HCT116 (cell line): ENCODE measurements at places on chromosomes 5 and 9. TPM values are rescaled to one million over a fixed set of nuclear protein-coding genes. Genes with fewer than 3 reads are reported as not detected.

- no peak overlapping the region for H3K4me3 ChIP-seq
- H3K4me1 ChIP-seq: no peaks in the 10 kb centered on the region
- peaks cover 5% of the 10 kb centered on the region; the same call in 1 of the 2 replicates for H3K27me3 ChIP-seq
- H3K36me3 ChIP-seq: no peaks in the 10 kb centered on the region
Observed at GRCh38 chr9:71210326-71210725, 88.9 kb upstream of the TRPM3 start.

DNA sequence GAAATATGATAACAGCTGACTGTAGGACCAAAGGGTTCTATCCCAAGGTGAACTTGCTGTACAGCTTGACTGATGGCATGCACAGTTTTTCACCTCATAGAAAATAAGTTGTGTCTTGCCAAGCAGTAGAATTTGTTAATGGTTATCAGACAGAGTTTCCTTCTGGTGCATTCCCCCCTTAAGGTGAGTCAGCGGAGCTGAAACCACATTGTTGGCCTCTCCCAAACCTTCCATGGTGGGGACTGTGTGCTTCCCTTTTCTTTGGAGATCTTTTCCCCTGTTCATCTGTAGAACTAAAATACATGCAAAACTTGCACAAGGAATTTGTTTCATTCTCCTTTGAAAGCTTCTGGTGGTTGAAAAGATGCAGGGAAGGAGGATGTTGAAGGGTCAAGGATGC is 179.8 kb downstream of the FGF1 start:
- no peaks in the 10 kb centered on the region for H3K27me3 ChIP-seq
- no peaks in the 10 kb centered on the region for H3K36me3 ChIP-seq
- no peak for DNase-seq
- H3K27ac ChIP-seq: no peak overlapping the region
- H3K4me1 ChIP-seq: peaks cover 8% of the 10 kb centered on the region

The STPG3 gene
- total RNA-seq: not detected

GRCh38 chr9:107946364-107947141 is 457.0 kb upstream of the KLF4 start:
- no peak for DNase-seq
- peaks cover 10% of the 10 kb centered on the region; the same call in 1 of the 2 replicates for H3K4me1 ChIP-seq
- no peak overlapping the region for H3K4me3 ChIP-seq
- no peaks in the 10 kb centered on the region for H3K27me3 ChIP-seq
- H3K36me3 ChIP-seq: no peaks in the 10 kb centered on the region

GRCh38 chr5:74394528-74394915 is 246.0 kb downstream of the ENC1 start:
- H3K36me3 ChIP-seq: no peaks in the 10 kb centered on the region
- no peak overlapping the region for H3K27ac ChIP-seq
- H3K27me3 ChIP-seq: no peaks in the 10 kb centered on the region

GRCh38 chr5:45596320-45596719 is 99.9 kb downstream of the HCN1 start:
- H3K4me1 ChIP-seq: no peaks in the 10 kb centered on the region
- no peaks in the 10 kb centered on the region for H3K36me3 ChIP-seq
- DNase-seq: no peak
- H3K27me3 ChIP-seq: no peaks in the 10 kb centered on the region
- no peak overlapping the region for H3K4me3 ChIP-seq

DNA sequence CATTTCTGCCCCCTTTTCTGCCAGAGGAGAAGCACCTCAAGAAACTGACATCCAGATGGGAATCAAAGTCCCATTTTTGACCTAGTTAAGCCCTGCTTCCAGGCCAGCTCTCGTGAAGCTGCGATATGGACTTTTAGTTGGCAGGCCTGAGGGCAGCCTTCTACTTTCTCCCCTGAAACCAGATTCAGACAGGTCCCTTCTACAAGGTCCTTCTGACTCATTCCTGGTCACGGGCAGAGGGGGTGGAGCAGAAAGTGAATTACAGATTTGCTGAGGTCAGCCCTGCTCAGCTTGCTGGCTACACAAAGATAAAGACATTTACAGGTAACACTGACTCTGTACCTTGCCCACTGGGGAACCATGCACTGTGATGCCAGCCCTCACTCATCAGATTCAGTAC is 52.8 kb upstream of the TUT7 start:
- H3K27me3 ChIP-seq: no peaks in the 10 kb centered on the region
- peaks cover 20% of the 10 kb centered on the region for H3K4me1 ChIP-seq
- H3K4me3 ChIP-seq: no peak overlapping the region
- H3K36me3 ChIP-seq: no peaks in the 10 kb centered on the region

DNA sequence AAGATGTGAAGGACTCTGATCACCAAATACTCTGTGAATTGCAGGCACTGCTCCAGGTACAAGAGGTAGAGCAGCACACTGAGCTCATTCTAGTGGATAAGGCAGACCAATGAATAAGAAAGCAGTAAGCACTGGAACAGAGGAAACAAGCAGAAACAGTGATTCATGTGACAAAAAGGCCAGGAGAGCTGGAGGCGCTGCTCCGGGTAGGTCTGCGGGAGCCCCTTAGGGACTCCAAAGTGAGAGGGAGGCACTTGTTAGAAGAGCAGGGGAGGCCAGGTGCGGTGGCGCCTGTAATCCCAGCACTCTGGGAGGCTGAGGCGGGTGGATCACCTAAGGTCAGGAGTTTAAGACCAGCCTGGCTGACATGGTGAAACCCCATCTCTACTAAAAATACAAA is 231.6 kb upstream of the NFIL3 start:
- H3K4me3 ChIP-seq: no peak overlapping the region
- H3K36me3 ChIP-seq: no peaks in the 10 kb centered on the region
- H3K4me1 ChIP-seq: no peaks in the 10 kb centered on the region
- H3K27ac ChIP-seq: no peak overlapping the region
- no peaks in the 10 kb centered on the region for H3K27me3 ChIP-seq

The POMT1 gene
- total RNA-seq: 21.4 TPM

GRCh38 chr9:135600296-135600817 is 38.8 kb downstream of the PAEP start:
- peaks cover 6% of the 10 kb centered on the region; the same call in 1 of the 2 replicates for H3K27me3 ChIP-seq
- no peaks in the 10 kb centered on the region; the same call in 1 of the 2 replicates for H3K4me1 ChIP-seq
- no peak overlapping the region for H3K27ac ChIP-seq
- no peaks in the 10 kb centered on the region for H3K36me3 ChIP-seq
- no peak for DNase-seq
- no peak overlapping the region for H3K4me3 ChIP-seq

DNA sequence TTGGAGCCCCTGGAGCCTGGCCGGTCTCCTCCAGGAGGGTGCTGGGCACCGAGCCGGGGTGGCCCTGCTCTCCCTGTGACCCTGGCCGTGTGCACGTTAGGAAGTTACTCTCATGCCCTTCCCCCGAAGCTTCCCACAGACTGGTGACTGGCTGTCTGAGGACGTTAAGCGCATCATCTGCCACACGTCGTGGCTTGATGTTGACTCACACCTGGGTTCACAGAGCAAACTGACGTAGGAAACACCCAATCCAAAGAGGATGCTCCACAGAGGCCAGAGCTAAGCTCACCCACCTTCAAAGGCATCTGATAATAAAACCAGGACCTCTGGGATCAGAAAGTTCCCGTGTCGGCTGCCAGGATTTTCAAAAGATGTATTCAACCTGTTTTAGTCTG is 152.9 kb upstream of the PHYKPL start:
- DNase-seq: no peak
- H3K4me3 ChIP-seq: no peak overlapping the region
- no peaks in the 10 kb centered on the region for H3K36me3 ChIP-seq
- peaks cover 23% of the 10 kb centered on the region for H3K27me3 ChIP-seq

DNA sequence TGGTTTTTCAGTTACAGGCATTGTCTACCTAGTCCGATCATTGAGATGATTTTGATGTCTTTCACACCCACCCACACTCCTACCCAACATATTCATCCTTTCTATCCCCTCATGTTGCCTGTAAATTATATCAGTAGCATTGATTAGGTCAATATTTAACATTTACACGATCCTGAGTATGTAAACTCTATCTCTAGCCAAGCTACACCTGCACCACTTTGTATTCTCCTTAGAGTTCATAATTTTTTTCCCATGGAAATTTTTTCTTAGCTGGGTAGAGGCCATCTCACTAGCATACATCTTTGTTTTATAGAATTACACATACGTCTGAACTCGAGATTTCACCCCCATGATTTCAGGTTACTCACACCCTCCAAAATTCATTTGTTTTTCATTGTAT is 30.6 kb downstream of the GCNT4 start:
- peaks cover 3% of the 10 kb centered on the region; the same call in 1 of the 2 replicates for H3K4me1 ChIP-seq
- H3K27me3 ChIP-seq: no peaks in the 10 kb centered on the region
- H3K4me3 ChIP-seq: no peak overlapping the region
- no peaks in the 10 kb centered on the region for H3K36me3 ChIP-seq

- no peak overlapping the region for H3K4me3 ChIP-seq
- no peak for DNase-seq
Observed at GRCh38 chr9:86732514-86733171, 214.7 kb downstream of the GAS1 start.

DNA sequence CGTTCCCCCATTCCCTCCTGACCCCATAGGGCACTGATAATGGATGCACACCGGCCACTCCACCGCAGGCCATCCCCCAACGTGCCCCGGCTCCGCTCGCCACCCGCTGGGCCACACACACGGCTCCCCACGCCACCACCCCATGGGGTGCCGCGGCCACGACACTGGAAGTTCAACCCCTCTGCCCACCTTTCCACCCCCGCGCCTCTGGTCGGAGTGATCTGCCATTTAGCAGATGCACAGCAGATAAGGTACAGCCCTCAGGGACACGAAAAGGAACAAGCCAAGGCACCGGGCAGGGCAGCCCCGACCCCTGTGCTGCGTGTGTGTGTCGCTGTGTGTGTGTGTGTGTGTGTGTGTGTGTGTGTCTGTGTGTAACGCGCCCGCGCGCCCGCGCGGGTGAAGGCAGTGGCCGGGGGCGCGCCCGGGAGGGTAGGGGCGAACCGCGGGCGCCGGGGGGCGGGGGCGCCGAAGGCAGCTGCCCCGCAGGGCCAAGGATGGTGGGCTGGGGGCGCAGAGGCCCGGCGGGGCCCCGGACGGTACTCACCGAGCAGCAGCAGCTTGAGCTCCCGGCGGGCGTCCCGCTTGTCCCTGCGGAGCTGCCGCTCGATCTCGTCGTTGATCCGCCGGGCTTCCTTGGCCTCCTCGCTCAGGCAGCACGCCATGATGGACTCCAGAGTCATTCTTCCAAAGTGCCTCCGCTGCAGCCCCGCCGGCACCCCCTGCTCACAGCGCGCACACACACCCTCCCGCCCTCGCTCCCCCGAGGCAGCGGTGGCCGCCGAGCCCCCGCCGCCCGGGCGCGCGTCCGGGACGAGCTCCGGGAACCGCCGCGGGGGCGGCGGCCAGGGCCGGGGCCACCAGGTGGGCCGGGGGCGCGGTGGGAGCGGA is 813 bp downstream of the GNAQ start:
- no peak for DNase-seq
- peak overlapping the region; percentile 75 for H3K4me3 ChIP-seq
- H3K27me3 ChIP-seq: no peaks in the 10 kb centered on the region

- peaks cover 4% of the 10 kb centered on the region; the same call in 1 of the 2 replicates for H3K27me3 ChIP-seq
- no peaks in the 10 kb centered on the region for H3K36me3 ChIP-seq
- no peak overlapping the region for H3K4me3 ChIP-seq
- no peak for DNase-seq
- no peak overlapping the region for H3K27ac ChIP-seq
Observed at GRCh38 chr5:11069041-11069440, 308.0 kb upstream of the DAP start.

The DBH gene
- not detected for total RNA-seq

The MOB3B gene
- total RNA-seq: 1.2 TPM

GRCh38 chr5:122517091-122517490 is 205.1 kb downstream of the SNCAIP start:
- H3K36me3 ChIP-seq: no peaks in the 10 kb centered on the region
- H3K4me3 ChIP-seq: no peak overlapping the region
- no peaks in the 10 kb centered on the region for H3K4me1 ChIP-seq
- DNase-seq: no peak
- H3K27me3 ChIP-seq: no peaks in the 10 kb centered on the region

- no peak overlapping the region for H3K27ac ChIP-seq
- H3K27me3 ChIP-seq: 0 out of 2 replicates have a peak, but pooled peaks cover 4% of the 10 kb centered on the region
- no peak overlapping the region for H3K4me3 ChIP-seq
- DNase-seq: no peak
- no peaks in the 10 kb centered on the region for H3K36me3 ChIP-seq
Observed at GRCh38 chr9:38311382-38312270, 80.9 kb upstream of the ALDH1B1 start.

DNA sequence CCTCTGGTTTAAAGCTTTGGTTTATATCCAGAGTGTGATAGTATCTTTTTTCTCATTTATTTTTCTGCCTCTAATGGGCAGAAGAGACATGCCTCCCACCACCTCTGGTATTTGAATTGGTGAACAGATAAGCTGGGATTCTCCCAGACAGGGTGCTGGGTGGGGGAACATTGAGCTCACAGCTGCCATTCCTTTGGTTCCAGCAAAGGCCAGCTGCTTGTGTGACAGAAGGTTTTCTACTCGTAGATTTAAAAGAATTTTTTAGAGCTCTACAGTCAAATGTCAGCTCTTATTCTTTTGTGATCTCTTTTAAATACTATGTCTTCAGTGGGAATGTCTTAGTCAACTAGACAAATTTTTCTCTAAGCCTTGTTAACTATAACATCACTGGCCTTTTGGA is 54.7 kb upstream of the ADAMTS16 start:
- no peaks in the 10 kb centered on the region for H3K36me3 ChIP-seq
- no peaks in the 10 kb centered on the region for H3K4me1 ChIP-seq
- no peak overlapping the region for H3K27ac ChIP-seq
- no peak overlapping the region for H3K4me3 ChIP-seq
- no peak for DNase-seq
- peaks cover 68% of the 10 kb centered on the region for H3K27me3 ChIP-seq

GRCh38 chr5:137938751-137939143 is 49.5 kb downstream of the PKD2L2 start:
- no peaks in the 10 kb centered on the region for H3K4me1 ChIP-seq
- no peak overlapping the region for H3K27ac ChIP-seq
- DNase-seq: no peak
- no peak overlapping the region for H3K4me3 ChIP-seq
- H3K36me3 ChIP-seq: peaks cover 33% of the 10 kb centered on the region

The TCF7 gene
- 17.8 TPM for total RNA-seq

The FOXI1 gene
- total RNA-seq: not detected

- H3K27ac ChIP-seq: no peak overlapping the region
- peaks cover 21% of the 10 kb centered on the region; the same call in 1 of the 2 replicates for H3K27me3 ChIP-seq
- no peak overlapping the region for H3K4me3 ChIP-seq
- no peak for DNase-seq
- H3K36me3 ChIP-seq: no peaks in the 10 kb centered on the region
Observed at GRCh38 chr5:38376404-38376803, 118.0 kb downstream of the EGFLAM start.

- H3K4me1 ChIP-seq: peaks cover 37% of the 10 kb centered on the region
- DNase-seq: no peak
- no peak overlapping the region for H3K4me3 ChIP-seq
- H3K27ac ChIP-seq: peak overlapping the region; percentile 17; the same call in 1 of the 2 replicates
Observed at GRCh38 chr9:135925496-135926133, 18.3 kb upstream of the CAMSAP1 start.

DNA sequence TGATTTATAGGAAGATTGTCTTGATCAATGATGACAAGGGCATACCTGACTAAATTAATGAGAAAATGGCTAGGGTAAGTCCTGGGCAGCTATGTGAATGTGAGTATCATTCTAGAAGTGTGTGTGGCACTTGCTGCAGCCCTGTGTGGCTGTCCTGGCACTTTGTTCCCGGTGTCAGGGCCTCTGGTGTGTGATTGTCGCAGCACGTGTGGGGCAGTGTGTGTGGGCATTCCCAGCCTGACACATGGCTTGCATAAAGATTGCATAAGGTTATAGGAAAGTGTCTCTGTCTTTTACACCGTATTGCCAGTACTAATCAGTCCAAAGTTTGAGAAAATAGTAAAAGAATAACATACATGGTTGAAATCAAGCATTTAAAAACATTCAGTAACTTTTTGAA is 74.4 kb downstream of the TRIO start:
- peaks cover 8% of the 10 kb centered on the region; the same call in 1 of the 2 replicates for H3K4me1 ChIP-seq
- no peak for DNase-seq
- no peak overlapping the region for H3K27ac ChIP-seq
- H3K36me3 ChIP-seq: no peaks in the 10 kb centered on the region
- no peak overlapping the region for H3K4me3 ChIP-seq

The NDUFS4 gene
- 91.4 TPM for total RNA-seq
